ENCODE measurements at places on chromosomes 7 and 10.

DNA sequence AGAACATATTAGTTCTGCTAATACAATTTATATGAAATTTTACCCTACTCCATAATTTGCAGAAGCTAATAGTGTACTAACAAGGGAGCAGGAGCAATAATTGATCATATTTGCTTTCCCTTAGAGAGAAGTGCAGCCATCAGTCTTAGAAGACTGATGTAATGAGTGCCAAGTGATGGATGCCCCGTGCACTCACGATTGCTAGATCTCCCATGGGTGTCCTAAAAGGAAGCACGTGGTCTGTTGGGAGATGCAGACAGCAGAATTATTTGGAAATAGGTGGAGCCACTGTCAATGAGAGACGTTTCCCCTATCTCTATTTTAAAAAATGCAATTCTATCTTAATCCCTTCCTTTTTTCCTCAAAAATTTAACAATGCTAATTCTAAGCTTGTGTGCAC is 772.2 kb upstream of the C7orf33 start:
- no peak for DNase-seq

- peak; percentile 50 for DNase-seq
Observed at GRCh38 chr7:151251328-151251688, 2.8 kb upstream of the SMARCD3 start.

DNA sequence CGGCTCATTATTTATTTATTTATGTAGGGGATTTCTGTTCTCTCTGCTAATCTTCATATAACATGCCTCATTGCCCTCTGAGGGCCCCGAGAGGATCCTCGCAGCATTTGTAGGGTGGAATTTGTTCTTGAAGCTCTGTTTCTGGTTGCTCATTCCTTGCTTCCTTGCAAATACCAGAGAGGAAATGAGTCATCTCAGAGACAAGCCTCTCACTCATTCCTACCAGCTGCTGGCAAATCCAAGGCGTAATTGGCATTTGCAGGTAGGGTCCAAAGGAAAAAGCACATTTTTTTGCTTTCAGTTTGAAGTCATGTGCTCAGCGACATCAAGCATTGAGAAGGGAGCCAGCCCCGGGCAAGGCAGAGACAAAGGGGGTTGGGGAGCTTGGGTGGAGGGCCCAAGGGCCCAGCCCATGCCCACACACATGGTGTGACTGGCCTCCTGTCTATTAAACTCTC is 501.6 kb downstream of the GALNT17 start:
- DNase-seq: peak; percentile 92

DNA sequence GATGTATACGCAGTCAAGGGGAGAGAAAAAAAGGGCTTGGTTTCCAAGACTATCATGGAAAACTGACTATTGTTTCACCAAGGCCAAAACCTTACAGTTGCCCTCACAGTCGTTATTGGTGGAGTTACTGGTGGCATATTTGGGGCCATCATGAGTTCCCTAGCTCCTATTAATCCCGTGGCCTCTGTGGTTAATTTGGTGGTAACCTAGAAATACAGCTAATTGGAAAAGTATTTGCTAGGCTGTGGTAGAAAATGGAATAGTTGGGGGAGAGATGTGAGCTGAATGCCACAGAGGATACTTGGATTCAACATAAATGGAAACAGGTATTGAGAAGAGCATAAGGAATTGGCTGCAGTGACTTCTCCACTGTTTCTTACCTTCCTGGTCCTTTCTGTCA is 450.7 kb downstream of the KCNMA1 start:
- no peak for DNase-seq

DNA sequence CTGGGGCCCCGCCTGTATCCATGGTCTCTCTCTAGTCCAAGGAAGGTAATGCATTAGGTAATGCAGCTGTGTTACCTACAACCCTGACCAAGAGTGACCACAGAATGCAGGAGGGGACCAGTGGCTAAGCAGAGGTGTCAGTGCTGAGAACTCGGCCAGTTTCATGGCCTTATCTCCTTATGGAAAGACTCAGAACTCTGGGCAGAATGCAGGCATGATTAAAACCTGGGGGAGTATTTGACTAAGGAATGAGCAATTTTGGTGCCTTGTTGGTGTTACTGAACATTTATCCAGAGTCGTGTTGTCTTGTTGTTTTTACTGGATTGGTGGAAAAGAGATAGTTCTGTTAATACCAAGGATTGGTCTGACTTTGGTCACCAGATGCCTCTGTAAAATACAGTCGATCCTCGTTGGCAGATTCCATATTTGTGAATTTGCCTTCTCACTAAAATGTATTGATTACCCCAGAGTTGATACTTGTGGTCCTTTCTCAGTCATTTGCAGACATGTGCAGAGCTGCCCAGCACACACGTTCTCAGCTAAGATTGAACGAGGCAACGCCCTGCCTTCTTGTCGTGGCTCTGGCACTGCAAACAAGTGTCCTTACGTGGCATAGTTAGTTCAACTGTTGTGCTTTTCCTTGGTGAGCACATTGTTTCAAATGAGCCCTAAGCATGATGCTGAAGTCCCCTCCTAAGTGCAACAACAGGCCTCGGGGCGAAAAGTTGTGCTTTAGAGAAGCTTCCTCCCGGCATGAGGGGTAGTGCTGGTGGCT is 135.7 kb upstream of the BTBD16 start:
- no peak for DNase-seq

GRCh38 chr7:68535266-68535665 is 1063.0 kb upstream of the AUTS2 start:
- no peak for DNase-seq

DNA sequence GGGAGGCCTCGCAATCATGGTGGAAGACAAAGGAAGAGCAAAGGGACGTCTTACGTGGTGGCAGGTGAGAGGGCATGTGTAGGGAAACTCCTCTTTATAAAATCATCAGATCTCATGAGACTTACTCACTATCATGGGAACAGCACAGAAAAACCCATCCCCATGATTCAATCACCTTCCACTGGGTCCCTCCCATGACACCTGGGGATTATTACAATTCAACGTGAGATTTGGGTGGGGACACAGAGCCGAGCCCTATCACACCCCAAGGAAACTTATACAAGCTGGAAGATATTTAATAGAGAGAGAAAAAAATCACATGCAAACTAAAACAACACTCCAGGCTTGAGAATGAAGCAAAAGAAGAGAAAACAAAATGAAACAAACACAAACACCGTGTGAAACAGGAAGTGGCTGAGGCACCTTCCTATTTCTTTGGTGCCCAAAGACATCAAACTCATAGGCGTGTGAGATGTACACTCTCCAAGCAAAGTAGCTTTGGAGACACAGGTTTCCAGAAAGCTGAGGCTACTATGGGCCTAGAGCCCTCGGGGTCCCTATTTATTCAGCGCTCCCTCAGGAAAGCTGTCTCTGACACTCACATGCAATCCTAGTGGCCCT is 97.2 kb downstream of the PRKCQ start:
- no peak for DNase-seq

- peak; percentile 33 for DNase-seq
Observed at GRCh38 chr10:11036424-11037011, 18.8 kb downstream of the CELF2 start.

DNA sequence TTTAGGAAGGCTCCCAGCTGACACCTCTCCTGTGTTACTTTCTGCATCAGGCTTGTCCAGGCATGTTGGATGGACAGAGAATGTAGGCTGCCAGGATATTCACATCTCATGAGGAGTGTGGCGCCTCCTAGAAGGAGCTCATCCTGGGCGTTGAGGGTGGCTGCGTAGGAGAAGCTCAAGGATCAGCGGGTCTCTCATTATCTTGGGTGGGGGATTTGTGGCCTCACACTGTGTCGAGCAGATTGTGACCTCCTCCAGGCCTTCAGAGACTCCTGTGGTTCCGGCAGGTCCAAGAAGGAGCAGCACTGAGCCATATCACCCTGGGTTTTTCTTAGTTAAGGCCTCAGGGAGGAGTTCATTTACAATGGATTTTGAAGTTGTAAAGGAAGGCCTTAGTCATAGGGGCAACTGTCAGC is 8.7 kb upstream of the COBL start:
- no peak for DNase-seq

- DNase-seq: peak; percentile 16
Observed at GRCh38 chr7:12320241-12320986, 83.3 kb downstream of the VWDE start.

GRCh38 chr10:132137111-132138072 is 49.4 kb upstream of the DPYSL4 start:
- DNase-seq: no peak

GRCh38 chr7:144907577-144907976 is 71.7 kb upstream of the TPK1 start:
- no peak for DNase-seq

- no peak for DNase-seq
Observed at GRCh38 chr7:55490099-55490498, 82.2 kb downstream of the VOPP1 start.

- no peak for DNase-seq
Observed at GRCh38 chr7:16684935-16685334, 39.0 kb downstream of the BZW2 start.

All from Caki2 (cell line).